Foreskin fibroblast (primary cell): ENCODE measurements at places on chromosomes 6 and 20.
A peak's percentile ranks its signal among the peaks of the same experiment; 100 is the strongest.

GRCh38 chr6:79146421-79146820 is 68.4 kb upstream of the PHIP start:
- DNase-seq = no peak

DNA sequence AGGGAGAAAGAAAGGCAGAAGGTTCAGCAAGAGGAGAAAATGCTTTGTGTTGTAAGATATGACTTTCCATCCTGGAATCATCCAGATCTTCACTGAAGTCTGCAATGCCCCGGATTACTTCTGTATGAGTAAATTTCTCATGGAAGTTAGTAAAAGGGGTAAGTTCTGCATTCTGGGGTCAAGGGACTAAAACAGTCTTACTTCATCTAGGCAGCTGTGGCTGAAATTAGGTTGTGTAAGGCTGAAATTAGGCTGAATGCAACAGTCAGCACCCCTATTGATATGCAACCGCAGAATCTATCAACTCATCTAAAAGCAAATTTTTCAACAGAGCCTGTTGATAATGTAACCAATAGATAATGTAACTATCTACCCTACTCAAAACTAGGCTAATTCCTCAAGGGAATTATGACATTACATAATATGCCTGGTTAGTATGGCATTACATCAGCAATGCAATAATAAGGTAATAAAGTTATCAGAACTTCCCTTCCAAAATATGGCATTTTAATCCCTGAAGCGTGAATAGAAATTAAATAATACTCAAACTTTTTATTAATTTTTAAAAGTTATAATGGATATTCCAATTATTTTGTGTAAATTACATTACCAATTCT is 671.7 kb upstream of the CITED2 start:
- no peak for DNase-seq

DNA sequence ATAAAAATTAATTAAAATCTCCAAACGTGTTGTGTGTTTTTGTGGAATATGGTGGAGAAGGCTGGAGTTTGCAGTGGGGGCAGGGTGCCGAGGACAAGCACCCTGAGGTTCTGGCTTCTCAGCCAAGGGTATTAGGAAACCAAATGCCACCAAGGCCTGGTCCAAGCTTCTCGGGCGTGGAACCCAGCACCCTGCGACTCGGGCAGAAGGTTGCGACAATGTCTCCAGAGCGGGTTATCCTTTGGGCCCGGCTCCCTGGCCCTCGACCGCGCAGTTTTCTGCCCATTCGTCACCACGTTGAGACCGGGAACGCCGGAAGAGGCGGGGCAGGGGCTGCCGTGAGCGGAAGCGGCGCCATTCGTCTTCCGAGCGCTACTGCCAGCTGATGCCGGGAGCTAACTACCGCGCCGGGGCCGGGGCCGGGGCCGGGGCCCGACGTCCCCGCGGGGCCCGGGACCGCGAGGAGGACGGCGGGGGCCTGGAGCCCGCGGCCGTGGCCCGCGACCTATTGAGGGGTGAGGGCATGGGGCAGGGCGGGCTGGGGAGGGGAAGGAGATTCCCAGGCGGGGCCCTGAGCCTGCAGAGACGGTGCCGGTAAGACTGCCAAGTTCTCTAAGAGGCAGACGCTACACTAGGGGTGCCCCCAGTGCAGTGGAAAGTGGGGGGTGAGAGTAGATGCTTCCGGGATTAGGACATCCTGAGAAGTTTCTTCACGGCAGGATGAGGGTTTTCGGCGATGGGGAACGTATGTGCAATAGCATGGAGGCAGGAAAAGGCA is at the start of gene RRP36:
RRP36 (plus strand) TSS at position 354 of the 778 bp plus-strand sequence; CDS start at position 386, 32 bp downstream.
- peak; percentile 90 for DNase-seq

DNA sequence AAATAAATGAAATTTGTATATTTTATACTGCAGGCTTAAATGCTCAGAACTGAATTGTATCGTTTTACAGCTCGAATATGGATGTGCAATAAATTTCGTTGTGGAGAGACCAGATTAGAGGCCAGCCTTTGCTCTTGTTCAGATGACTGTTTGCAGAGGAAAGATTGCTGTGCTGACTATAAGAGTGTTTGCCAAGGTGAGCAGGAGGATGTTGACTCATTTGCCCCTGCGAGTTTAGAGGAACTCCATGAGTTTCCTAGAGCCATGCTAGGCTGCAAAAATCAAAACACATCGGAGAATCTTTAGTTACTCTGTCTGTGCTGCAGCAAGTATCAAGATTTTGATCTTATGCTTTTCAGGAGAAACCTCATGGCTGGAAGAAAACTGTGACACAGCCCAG is 15.4 kb downstream of the ENPP3 start:
- peak; percentile 5 for DNase-seq

- peak; percentile 81 for DNase-seq
Observed at GRCh38 chr6:25553502-25553901, 98.5 kb upstream of the SCGN start.

DNA sequence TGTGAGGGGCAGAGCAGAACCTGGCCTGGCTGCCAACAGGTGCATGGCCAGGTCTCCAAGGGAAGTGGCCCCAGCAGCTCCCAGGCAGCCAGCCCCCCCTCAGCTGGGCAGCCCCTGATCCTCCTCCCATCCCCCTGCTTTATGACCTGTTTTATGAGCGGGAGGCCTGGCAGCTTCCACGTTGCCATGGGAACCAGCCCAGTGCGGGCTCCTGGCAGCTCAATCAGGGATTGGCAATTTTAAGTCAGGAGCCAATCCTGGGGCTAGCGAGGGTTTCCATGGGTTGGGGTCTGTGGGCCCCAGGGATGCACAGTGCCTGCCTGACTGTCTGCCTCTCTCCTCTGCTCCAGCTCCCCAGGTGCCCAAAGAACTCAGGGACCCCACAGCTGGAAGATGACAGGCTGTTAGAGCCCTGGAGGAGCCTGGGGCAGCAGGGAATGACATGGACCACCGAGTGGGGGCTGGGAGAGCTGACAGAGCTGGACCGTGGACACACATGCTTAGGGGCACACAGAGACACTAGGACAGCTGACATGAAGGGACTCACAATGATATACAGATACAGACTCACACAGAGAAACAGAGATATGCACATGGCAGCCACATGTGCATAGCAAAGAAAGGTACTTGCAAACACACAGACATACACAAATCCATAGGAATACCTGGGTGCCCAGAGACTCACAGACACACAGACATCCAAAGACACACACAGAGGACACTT is 56.5 kb upstream of the SIRPA start:
- DNase-seq = no peak

DNA sequence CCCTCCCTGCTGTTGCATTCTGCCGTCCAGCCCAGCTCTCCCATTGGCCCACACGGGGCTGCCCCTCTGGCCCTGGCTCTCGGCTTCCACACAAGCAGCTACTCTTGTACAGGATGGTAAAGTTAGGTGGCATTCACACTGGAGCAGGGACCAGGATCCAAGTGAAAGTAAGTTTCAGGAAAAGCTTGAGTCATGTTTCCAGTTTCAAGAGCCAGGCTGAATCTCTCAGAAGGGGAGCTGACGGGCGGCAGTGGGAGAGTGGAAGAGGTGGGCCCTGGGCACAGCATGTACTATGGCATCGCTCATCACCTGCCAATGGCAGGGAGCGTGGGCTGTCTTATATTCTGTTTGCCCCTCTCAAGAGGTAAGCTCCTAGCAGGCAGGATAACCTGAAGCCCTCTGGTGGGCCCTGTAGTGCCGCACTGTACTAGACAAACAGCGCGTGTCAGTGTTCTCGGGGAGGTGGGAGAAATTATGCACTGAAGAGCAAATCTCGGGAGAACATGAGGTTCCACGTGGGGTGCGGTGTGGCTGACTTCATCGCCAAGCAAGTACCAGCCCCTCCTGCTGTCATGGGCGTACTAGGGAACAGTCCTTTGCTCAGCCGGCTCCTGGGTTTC is 241.5 kb downstream of the NRN1 start:
- no peak for DNase-seq

DNA sequence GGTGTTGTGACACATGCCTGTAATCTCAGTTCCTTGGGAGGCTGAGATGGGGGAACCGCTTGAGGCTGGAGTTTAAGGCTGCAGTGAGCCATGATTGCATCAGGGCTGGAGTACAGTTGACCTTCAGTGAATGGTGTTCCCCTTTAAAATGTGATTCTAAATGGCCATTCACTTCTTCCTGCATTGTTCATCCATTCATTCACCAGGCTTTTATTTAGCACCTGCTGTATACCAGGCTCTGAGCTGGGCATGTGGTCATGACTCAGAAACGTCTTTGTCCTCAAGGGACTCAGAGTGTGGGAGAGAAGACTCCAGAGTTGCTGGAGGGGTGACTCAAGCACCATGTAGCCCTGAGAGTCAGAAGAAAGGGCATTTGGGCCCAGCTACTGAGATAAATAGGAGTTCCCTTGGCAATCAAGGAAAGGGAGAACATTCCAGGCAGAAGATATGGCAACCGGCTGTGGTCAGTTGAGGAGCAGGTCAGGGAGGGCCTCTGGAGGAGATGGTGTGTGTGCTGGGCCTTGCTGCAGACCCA is 101.1 kb downstream of the DLGAP4 start:
- DNase-seq = peak; percentile 26

DNA sequence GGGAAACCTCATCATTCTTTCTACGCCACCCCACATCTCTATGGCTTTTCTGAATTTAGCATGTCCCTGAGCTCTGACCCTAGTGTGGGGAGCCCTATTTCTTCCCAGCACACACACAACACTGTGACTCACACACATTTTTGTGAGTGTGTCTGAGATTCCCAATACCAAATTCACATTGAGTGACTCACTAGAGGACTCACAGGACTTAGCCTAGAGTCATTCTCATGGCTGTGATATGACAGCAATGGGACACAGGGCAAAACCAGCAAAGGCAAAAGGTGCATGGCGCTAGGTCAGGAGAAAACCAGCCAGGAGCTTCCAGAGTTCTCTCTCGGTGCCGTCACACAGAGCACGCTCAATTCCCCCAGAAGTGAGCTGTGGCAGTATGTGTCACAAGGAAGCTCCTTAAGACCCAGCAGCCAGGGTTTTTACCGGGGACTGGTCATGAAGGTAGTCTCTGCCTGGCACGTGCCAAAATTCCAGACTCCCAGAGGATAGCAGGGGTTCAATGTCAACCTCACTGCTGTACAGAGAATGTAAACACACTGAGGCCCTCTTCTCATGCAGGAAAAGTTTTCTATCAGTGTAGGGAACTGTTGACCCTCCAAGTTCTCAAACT is 6.2 kb downstream of the CSTL1 start:
- DNase-seq = peak; percentile 81

DNA sequence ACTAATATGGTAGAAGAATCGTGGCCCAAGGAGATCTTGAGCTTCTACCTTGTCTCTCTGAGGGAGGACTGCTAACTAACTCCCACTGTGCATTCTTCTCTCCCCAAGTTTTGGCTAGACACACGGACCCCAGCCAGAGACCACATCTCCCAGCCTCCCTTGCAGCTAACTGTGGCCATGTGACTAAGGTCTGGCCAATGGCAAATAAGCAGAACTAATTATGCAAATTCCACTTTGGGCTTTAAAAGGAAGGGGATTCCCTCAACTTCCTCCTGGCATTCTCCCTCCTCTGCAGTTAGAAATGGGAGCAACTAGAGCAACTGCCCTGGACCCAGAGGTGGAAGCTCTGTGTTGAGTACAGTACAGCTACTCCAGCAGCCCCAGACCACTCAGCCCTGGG is 15.4 kb downstream of the BPIFA2 start:
- DNase-seq = no peak

GRCh38 chr6:7646394-7646793 is 56.4 kb downstream of the SNRNP48 start:
- no peak for DNase-seq

GRCh38 chr6:150799276-150799805 is 66.2 kb upstream of the MTHFD1L start:
- no peak for DNase-seq

DNA sequence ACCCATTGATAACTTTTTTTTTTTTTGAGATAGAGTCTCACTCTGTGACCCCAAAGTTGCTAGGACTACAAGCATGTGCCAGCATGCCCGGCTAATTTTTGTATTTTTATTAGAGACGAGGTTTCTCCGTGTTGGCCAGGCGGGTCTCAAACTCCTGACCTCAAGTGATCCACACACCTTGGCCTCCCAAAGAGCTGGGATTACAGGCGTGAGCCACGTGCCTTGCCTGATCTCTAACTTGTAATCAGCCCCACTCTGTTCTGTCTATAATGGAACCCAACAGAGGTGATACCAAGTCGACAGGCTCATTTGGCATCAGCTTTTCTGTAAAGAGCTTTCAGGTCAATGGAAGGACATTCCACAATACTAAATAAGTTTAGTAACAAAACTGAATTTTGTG is 99.4 kb downstream of the HFE start:
- DNase-seq = no peak

GRCh38 chr20:43682446-43682845 is 15.5 kb downstream of the MYBL2 start:
- no peak for DNase-seq

DNA sequence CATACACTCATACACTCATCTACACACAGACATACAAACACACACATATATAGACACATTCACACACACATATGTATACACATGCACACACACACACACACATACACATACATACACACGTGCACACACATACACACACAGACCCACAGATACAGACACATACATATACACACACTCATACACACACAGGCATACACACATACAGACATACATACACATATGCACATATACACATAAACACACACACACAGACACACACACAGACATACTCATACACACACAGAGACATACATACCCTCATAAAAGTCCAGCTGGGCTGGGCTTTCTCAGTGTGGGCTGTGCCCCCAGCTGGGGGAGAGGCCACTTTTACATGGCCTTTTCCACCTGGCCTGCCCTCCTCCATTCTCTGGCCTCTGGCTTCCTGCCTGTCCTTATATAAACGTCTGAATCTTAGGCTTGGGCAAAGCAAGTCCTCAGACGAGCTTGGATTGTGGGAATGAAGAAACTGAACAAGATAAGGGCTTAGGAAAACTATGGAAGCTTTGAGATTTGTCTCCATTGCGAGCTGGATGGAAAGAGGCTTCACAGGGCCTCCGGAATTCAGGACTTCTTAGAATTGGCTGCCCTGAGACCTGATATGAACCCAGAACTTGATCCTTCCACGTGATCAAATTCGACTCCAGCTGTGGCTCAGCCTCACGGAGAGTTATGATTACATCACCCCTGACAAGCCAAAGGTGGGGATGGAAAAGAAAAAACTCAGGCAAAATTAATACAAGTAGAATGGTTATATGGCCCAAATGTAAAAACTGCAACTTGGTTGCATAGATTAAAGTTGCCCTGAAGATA is 22.5 kb upstream of the CST3 start:
- DNase-seq = peak; percentile 77

- DNase-seq = no peak
Observed at GRCh38 chr20:23129891-23130621, 43.9 kb upstream of the CD93 start.

GRCh38 chr6:166934174-166934573 is 22.2 kb downstream of the RNASET2 start:
- no peak for DNase-seq

- no peak for DNase-seq
Observed at GRCh38 chr6:14502551-14502950, 385.0 kb downstream of the CD83 start.

GRCh38 chr20:37999526-38000263 is 33.6 kb downstream of the TTI1 start:
- no peak for DNase-seq

GRCh38 chr6:140017470-140017869 is 643.0 kb upstream of the CITED2 start:
- no peak for DNase-seq

- no peak for DNase-seq
Observed at GRCh38 chr6:111091987-111092386, 4.7 kb downstream of the SLC16A10 start.

GRCh38 chr20:52684176-52684575 is 288.0 kb upstream of the TSHZ2 start:
- DNase-seq = no peak
